Camera-type eye (tissue), 1 donor: ENCODE measurements at places on chromosomes 5 and 9. TPM values are rescaled to one million over a fixed set of nuclear protein-coding genes. Genes with fewer than 3 reads are reported as not detected.

Gene VLDLR
- total RNA-seq: 56.7 TPM

Gene PRLR
- 1.9 TPM for total RNA-seq

Gene SNX18
- 46.2 TPM for total RNA-seq

Gene CFAP90
- 1.6 TPM for total RNA-seq

Gene CTXN3
- 4.0 TPM for total RNA-seq

Gene BTNL8
- total RNA-seq: not detected

Gene ISL1
- 29.4 TPM for total RNA-seq

Gene HTR1A
- total RNA-seq: not detected

Gene UBE2B
- 92.0 TPM for total RNA-seq

Gene C5orf52
- total RNA-seq: not detected

Gene SKP1
- total RNA-seq: 305 TPM

Gene NEUROG1
- total RNA-seq: 5.9 TPM

Gene ADAMTS12
- 28.0 TPM for total RNA-seq

Gene FST
- 11.4 TPM for total RNA-seq

Gene ZNF883
- total RNA-seq: 18.9 TPM

Gene PPP3R2
- total RNA-seq: 0.82 TPM

Gene ZDHHC11
- total RNA-seq: 10.3 TPM

Gene TUT7
- total RNA-seq: 41.8 TPM

Gene ARID3C
- not detected for total RNA-seq

Gene SNCAIP
- 25.5 TPM for total RNA-seq

Gene ECM2
- 29.1 TPM for total RNA-seq

Gene NR6A1
- 3.2 TPM for total RNA-seq

Gene COL23A1
- 6.9 TPM for total RNA-seq

Gene PLPPR1
- total RNA-seq: 73.4 TPM
